ENCODE measurements at places on chromosomes 5 and 9.

GRCh38 chr5:157345067-157345466 lies 79.1 kb downstream of the CYFIP2 start:
- no peak for DNase-seq

DNA sequence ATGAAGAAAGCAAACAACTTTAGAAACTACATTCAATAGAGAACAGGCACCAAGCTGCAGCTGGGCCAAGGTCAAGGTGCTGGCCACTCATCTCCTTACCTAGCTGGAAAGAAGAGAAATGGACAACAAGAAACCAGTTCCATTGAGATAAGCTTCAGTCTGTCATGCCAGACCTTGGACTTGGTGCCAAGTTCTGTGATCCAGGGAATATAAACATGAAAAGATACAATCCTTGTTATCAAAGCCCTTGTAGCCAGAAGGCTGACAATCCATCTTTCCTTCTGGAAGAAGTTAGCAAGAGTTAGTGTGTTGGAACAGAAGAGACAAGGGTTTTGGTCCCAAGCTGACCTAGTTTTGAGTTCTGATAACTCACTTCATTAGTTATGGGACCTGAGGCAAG lies 227.5 kb downstream of the ACTL7B start:
- no peak for DNase-seq

GRCh38 chr5:62043289-62044280 lies 262.4 kb upstream of the KIF2A start:
- DNase-seq: no peak

DNA sequence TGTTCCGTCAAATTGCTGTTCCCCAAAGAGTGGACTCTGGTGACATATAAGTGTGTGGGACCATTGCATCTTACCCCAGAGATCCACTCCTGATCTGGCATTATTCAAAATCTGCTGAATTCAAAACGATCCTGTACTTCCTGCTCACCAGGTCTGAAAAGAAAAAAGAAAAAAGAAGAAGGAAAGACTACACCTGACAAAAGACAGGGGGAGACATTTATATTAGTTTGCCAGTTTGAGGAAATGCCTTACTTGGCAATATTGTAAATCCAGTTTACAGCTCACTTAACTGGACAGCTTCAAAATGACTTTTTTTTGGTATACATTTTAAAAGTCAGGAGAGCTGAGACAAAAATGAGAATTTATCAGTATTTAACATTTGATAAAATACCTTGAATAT lies 15.0 kb upstream of the GRHPR start:
- no peak for DNase-seq

GRCh38 chr9:69673311-69673640 lies 1.1 kb upstream of the APBA1 start:
- DNase-seq: no peak

GRCh38 chr9:18463991-18464390 lies 10.0 kb upstream of the ADAMTSL1 start:
- DNase-seq: no peak

- DNase-seq: no peak
Measured at GRCh38 chr9:134463280-134463679, 137.0 kb downstream of the RXRA start.

DNA sequence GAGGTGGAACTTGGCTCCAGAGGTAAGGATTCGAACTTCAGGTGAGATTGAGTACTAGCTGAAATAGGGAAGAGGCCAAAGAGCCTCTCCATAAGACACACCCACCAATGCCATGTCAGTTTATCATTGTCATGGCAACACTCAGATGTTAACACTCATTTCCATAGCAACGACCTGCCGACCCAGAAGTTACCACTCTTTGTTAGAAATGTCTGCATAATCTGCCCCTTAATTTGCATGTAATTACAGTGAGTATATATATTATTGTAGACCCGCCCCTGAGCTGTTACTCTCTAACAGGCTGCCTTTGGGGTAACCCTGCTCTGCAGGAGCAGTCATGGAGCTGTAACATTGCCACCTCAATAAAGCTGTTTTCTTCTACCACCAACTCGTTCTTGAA lies 10.2 kb upstream of the NTRK2 start:
- DNase-seq: no peak

DNA sequence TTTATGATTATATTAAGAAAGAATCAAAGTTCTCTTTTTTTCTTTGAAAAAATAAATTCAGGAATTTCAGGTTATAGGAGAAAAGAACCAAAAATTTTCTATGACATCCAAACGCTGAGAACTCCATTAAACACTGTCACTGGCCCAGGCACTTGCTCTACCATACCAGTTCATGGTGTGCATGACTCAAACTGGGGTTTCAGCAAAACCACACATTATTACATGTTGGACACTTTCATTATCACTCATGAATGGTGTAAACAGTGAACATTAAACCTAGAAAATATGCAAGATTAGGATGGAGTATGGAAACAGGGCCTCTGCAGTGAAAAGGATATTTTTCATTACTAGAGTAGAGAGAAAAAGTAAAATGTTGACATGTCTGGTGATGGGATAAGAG lies 369.9 kb upstream of the FAM174A start:
- no peak for DNase-seq

- DNase-seq: no peak
Measured at GRCh38 chr5:157924931-157925729, 66.2 kb upstream of the CLINT1 start.

DNA sequence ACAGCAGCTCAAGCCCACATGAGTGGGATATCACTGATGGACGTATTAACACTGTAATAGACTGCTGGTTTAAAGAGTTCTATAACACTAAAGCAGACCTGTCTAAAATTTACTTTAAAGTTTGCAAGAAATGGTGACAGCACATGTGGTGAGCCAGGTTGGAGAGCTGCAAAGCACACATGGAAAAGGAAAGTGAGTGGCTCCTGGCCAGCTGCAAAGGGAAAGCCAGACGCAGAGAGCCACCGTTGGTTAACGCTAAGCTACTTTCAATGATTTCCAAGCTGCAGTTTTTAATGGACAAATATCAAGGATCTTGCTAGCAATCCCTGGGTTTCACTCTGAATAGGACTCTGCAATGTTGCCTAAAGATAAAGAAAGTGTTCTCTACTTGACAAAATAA lies 89.9 kb downstream of the CTNND2 start:
- DNase-seq: no peak

DNA sequence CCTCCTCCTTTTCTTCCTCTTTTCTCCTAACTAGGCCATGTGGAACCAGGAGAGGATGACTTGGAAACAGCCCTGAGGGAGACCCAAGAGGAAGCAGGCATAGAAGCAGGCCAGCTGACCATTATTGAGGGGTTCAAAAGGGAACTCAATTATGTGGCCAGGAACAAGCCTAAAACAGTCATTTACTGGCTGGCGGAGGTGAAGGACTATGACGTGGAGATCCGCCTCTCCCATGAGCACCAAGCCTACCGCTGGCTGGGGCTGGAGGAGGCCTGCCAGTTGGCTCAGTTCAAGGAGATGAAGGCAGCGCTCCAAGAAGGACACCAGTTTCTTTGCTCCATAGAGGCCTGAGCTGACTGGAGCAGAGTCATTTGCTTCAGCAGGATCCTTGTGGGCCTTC lies 13.7 kb downstream of the NUDT2 start:
- no peak for DNase-seq

DNA sequence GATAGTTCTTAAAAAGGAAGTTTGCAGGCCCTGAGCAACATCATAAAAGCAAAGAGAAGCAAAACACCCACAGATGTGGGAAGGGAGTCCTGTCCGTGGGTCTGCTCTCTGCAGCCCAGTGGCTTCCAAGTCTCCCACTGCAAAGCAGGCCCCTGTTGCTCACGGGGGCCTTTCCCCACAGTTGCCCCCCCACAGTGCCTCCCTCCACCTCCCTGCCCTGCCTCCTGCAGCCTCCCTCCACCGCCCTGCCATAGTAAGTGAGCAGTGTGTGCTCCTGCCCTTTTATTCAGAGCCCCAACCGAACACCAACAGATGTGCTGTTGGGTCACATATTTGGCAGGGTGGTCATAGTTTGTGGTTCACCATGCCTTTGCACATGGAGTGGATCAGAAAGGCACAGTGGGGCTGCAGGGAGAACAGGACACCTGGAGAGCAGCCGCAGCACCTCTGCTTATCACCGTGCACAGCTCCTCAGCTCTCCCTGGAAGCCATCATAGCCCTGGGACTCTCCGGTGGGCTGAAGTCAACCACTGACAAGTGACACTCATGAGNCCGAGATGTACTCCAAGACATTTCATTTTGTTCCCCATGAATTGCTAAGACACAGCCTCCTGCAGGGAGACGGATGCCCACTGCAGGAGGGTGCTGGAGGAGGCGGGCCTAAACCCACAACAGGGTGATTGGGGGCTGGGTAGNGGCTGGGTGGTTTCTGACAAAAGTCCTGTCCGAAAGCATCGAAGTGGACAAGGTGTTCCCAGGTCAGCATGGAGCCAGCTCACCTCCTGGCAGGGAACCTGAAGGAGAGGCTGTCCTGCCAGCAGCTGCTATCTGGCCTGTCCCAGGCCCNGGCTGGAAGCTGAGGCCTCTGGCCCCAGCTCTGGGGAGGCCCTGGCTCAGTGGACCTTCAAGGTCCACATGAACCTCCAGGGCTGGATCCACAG lies 278.9 kb downstream of the GADD45G start:
- no peak for DNase-seq

- DNase-seq: no peak
Measured at GRCh38 chr5:120447706-120448239, 16.3 kb upstream of the PRR16 start.

DNA sequence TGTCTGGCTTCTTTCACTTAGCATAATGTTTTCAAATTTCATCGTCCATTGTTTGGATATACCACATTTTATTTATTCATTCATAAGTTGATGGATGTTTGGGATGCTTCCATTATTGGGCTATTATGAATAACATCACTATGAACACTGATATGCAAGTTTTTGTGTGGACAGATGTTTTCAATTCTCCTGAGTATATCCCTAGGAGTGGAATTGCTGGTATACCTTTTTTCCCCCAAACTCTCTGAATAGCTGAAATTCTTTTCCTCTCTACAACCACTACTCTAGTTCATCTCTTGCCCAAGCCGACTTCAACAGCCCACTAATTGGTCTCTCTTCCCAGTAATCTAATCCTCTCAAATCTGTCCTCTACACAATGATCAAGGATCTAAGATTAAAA lies 4.7 kb upstream of the ZFR start:
- DNase-seq: no peak

DNA sequence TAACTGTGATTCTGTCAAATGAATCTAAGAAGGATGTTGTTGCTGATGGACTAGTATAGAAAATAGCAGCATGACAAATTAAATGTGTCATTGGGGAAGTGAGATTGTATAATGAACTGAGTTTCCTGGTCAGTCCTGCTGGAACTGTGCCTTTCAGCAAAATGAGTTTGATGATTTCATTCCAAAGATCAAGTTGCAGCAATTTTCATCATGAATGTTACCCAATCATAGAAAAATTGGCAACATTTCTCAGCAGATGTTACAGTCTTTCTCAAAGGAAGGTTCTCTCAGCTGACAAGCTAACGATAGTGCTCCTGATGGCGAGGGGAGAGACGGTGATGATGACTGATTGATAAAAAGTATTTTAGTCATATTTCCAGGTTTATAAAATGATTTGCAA lies 10.7 kb downstream of the PCDHAC2 start:
- no peak for DNase-seq

GRCh38 chr9:84978661-84979060 lies 309.1 kb downstream of the NTRK2 start:
- no peak for DNase-seq

- DNase-seq: no peak
Measured at GRCh38 chr9:116897201-116897600, 210.1 kb downstream of the TRIM32 start.
